AG08396 (cell line): ENCODE measurements at places on chromosomes 1 and 21.

GRCh38 chr21:40753756-40754155, 93.2 kb downstream of the DSCAM start:
- DNase-seq, result no peak

- no peak for DNase-seq
Measured at GRCh38 chr1:111213412-111213811, 13.0 kb upstream of the DENND2D start.

GRCh38 chr1:61131716-61132115, 49.4 kb downstream of the NFIA start:
- DNase-seq, result no peak

- no peak for DNase-seq
Measured at GRCh38 chr1:2636733-2637132, 3.9 kb upstream of the MMEL1 start.

GRCh38 chr1:235632506-235633401, 16.8 kb downstream of the GNG4 start:
- peak; percentile 53 for DNase-seq

DNA sequence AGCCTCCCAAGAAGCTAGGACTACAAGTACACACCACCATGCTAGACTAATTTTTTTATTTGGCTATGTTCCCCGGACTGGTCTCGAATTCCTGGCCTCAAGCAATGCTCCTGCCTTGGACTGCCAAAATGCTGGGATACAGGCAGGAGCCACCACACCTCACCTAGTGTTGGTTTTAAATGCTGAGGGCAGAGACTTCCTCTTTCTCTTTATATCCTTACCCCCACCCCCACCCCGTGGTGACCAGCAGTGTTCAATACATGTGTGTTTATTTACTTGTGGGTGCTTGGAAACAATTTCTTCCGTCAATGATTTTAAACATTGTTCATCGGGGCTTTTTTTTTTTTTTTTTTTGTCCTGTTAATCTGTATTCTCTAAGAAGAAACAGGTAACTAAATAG, 158.9 kb downstream of the ZBTB18 start:
- DNase-seq, result no peak

- peak; percentile 50 for DNase-seq
Measured at GRCh38 chr1:218658899-218659298, 313.8 kb downstream of the TGFB2 start.

DNA sequence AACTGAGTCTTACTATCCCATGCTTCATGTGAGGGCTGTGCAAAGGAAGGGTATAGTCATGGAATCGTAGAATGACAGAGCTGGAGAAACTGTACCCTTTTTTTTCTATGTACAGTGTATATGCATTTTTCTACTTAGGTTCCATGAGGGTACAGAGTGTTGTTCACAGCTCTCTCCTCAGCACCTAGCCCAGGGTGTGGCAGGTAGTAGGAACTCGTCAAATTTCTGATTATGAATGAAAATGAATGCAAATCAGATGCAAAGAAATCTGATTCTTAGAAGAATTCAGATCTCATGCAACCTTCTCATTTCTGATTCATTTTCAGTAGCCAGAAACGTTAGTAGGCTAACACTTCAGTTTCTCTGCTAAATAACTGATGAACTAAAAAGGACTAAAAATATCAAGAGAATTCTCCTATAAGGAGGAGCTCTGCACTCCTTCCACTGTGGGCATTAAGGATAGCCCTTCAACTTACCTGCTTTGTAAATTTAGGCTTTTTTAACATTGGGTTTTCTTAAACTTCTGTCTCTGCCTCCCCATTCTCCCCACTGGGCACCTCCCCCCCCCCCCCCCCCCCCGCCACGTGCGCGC, 18.0 kb upstream of the HHAT start:
- DNase-seq, result no peak

- no peak for DNase-seq
Measured at GRCh38 chr1:165174491-165174890, 182.0 kb downstream of the LMX1A start.

- no peak for DNase-seq
Measured at GRCh38 chr1:2386636-2387611, 4.4 kb downstream of the MORN1 start.

DNA sequence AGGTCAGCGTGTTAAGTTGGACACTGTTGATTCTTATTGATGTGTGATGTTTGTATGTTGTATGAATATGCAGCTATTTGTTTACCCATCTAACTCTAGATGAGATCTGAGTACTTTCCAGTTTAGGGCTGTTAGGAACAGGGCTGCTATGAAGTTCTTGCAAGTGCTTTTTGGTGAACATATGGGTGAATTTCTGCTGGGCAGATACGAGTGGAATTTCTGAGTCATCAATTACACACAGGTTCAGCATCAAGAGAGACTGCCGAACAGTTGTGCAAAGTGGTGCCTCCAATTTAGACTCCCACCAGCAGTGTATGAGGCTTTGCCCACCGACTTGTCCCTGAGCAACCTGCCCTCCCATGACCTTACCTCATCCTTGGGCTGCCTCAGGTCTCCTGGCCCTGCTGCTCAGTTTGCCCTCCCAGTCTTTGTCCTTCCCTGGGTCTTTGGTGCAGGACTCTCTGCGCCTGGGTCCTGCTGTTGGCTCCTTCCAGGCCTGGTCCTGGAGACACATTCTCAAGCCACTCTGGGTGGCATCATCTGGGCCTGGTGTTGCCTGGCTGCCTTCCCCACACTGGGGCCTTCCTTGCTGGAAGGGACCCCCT, 343.6 kb downstream of the PTPRU start:
- peak; percentile 77 for DNase-seq

- peak; percentile 43 for DNase-seq
Measured at GRCh38 chr1:179177182-179177581, 52.3 kb downstream of the ABL2 start.

- no peak for DNase-seq
Measured at GRCh38 chr1:65758128-65758527, 34.6 kb upstream of the PDE4B start.
